ENCODE measurements at places on chromosomes 6 and 20. TPM values are rescaled to one million over a fixed set of nuclear protein-coding genes. Genes with fewer than 3 reads are reported as not detected.

GFRAL gene
- not detected for total RNA-seq

- no peak for DNase-seq
Observed at GRCh38 chr6:85703406-85703805, 60.7 kb upstream of the SYNCRIP start.

DACT2 gene
- 1.5 TPM for total RNA-seq

DNA sequence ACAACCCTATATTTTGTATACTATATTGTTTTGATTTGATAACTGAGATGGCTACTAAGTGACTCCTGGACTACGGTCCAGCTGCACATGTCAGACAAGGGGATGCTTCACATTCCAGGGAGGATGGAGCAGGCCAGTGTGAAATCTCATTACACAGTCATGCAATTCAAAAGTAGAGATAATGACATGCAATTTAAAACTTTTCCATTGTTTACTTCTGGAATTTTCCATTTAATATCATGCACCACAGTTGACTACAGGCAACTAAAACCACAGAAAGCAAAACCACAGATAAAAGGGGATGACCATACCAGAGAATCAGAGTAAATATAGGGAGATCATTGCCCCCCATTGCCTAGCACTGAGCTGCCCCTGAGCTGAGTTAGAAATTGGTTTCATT, 366.4 kb downstream of the BTBD9 start:
- DNase-seq = no peak

KCNK17 gene
- 0.98 TPM for total RNA-seq

BTNL2 gene
- not detected for total RNA-seq

DNA sequence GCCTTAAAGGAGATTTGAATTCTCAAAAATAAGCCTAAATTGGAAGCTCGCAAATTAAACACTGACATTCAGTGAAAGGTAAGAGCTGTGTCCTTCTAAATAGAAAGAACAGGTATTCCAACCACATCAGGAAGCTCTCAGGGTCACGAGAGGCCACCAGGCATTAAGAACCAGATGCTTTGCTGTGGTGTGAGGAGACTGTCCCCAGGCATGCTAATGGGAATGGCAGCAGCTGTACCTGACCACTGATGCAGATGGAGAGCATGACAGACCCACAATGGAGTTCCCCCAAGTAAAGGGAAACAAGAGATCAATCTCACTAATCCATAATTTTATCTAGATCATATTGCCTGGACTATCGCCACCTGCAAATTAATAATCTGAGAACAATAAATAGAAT, 658.9 kb upstream of the NOX3 start:
- DNase-seq = no peak

DNA sequence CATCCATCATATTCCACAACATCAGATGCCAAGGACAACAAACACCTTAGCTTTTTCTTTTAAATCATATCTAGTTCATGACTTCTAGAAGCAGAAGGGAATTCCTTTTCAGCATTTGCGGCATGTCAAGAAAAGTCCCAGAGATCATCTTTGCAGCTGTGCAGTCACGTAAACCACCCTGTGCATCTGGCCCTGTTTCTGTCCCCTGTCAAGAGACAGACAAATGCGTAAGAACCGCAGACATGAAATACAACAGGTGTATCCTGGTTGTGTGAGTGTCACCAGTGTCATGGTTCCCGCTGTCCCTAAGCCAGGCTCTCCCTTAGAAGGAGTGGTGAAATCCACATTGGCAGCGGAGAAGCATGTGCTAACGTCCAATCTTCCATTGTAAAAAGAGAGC, 28.1 kb downstream of the LY86 start:
- no peak for DNase-seq

- DNase-seq = no peak
Observed at GRCh38 chr6:117733341-117733740, 58.1 kb downstream of the NUS1 start.

SLC17A4 gene
- total RNA-seq = not detected

RFX6 gene
- not detected for total RNA-seq

DNA sequence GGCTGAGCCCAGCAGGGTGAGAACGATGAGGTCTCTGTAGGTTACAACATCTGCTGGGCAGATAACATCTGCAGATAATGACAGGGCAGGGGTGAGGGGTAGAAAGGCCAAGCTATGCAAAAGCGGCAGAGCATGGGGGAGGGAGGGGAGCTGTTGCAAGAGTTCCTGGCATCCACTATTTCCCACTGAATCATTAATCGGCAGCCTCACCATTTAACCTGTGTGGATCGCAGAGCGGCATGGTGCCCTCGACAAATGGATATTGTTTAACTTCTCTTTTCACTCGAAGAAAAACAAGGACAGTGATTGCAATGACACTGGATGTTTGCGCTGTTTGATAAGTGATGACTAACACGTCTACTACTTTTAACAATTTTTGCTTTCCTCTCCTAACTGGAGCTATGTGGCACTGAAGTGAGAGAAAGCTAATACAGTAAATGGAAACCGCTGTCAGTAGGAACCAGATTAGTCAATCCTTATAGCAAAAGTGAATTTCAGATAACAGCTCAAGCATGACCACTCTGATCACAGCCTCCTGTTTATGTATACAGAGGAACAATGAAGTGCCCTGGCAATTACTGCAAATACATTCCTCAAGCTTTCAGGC, 381.5 kb downstream of the TFAP2A start:
- DNase-seq = no peak

GRCh38 chr20:40687384-40688128, 1.5 kb downstream of the MAFB start:
- DNase-seq = peak; percentile 70
